ENCODE measurements at places on chromosomes 7 and 10.
A peak's percentile ranks its signal among the peaks of the same experiment; 100 is the strongest.

DNA sequence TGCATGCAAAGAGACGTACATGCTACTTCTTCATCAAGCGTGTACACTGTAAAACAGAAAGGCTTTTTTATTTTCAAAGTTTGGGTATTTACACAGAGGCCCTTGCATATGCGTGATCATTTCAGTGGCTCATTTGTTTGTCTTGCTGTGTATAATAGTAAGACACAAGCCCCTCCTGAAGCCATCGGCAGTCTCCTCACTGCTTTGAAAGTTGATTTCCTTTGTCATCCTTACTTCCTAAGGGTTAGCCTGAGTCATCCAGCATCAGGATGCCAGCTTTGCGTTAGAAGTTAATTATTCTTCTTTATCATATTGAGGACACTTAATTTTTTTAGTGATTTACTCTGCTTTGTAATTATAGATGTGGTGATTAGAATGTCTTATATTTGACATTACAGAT lies 72.5 kb upstream of the CTBP2 start:
- DNase-seq, result no peak

- no peak for DNase-seq
These were observed 55.9 kb downstream of the VOPP1 start for GRCh38 chr7:55516409-55516808.

GRCh38 chr10:28668363-28669226 lies 8.7 kb upstream of the BAMBI start:
- DNase-seq, result no peak

DNA sequence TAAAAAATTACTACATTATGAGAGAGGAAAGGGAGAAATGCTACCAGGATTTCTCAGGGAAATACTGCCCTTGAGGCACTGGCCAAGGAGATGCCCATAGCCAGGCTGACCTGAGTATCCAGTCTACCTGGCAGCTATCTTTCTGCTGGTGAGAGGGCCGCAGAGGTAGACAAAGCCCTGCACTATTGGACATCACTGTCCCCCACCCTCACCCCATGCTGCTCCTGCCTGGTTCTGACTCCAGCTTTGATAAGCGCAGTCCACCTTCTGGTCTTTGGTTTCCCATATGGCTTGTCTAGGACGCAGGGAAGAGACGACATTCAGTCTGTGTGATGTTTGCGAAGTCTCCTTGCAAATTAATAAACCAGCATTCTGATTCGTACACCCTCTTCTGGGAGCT lies 3.7 kb downstream of the ITPRIP start:
- no peak for DNase-seq

GRCh38 chr7:82331234-82331633 lies 112.3 kb downstream of the CACNA2D1 start:
- DNase-seq, result no peak

- DNase-seq, result peak; percentile 77
These were observed 149.2 kb downstream of the PRKAG2 start for GRCh38 chr7:151727579-151728285.

GRCh38 chr10:90125456-90126255 lies 424.3 kb downstream of the KIF20B start:
- no peak for DNase-seq

GRCh38 chr7:3232228-3232627 lies 68.8 kb upstream of the SDK1 start:
- DNase-seq, result no peak

DNA sequence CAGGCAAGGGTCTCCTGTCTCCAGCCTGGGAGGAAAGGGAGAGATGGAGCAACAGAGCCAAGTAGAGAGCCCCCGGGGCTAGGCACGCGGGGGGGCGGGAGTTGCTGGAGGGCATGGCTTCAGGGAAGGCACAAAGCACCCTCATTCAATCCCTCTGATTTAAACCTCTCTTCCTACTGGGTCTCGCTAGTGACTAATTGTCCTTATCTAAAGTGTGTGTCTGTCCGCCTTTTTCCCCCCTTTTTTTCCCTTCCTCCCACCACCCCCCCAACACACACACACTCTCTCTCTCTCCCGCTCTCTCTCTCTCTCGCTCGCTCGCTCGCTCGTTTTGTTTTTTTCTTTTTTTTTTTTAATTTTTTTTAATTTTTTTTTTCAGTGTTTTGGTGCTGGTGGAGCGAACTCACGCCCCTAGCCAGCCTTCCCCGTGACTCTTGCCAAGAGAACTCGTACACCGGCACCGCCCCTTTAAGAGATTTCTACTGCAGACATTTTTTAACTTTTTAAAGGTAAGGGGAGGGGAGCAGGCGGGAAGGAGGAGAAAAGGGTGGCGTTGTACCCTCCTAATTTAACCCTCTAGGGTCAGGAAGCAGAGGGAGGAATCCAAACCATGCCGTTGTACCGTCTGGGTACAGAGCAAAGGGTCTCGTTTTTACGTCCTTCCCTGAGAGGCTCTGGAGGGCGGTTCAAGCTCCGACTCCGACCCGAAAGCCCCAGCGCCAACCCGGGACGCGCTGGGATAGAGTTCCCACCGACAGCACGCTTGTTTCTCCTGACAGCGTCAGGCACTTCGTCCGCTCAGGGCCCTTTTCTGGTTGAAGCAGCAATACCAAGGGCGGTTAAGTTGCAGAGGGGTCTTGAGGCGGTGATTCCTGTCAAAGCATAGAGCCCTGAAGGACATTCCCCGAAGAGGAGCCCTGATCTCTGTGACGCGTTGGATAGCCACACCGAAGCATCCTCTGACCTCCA lies at the start of gene HPSE2:
Gene HPSE2, minus strand, starts transcription at position 195 of the 969 bp plus-strand sequence.
- DNase-seq, result no peak

- DNase-seq, result no peak
These were observed 26.7 kb downstream of the DMBT1 start for GRCh38 chr10:122587098-122587760.

- no peak for DNase-seq
These were observed 20.2 kb downstream of the C10orf67 start for GRCh38 chr10:23324351-23324750.

GRCh38 chr10:79277579-79278269 lies 69.5 kb upstream of the PPIF start:
- no peak for DNase-seq

- DNase-seq, result no peak
These were observed 75.2 kb upstream of the CELF2 start for GRCh38 chr10:10942441-10942840.

GRCh38 chr10:30029872-30030256 lies 29.5 kb downstream of the JCAD start:
- no peak for DNase-seq

DNA sequence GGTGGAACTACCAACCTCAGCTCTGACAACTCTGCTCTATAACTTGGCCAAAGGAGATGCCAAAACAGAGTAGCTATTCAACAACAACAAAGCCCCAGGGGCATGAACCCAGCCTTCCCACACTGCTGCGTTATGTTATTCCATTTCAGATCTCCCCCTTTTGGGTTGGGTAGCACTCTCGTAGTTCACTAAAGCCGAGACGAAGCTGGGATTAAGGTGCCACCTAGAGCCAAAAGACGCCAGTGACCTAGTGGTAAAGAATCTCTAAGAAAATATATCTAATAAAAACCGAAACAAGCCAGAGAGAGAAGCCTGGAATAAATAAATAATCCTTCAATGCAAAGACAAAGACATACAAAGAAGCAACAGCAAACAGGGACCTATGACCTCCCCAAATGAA lies 217.3 kb downstream of the HERPUD2 start:
- DNase-seq, result no peak

DNA sequence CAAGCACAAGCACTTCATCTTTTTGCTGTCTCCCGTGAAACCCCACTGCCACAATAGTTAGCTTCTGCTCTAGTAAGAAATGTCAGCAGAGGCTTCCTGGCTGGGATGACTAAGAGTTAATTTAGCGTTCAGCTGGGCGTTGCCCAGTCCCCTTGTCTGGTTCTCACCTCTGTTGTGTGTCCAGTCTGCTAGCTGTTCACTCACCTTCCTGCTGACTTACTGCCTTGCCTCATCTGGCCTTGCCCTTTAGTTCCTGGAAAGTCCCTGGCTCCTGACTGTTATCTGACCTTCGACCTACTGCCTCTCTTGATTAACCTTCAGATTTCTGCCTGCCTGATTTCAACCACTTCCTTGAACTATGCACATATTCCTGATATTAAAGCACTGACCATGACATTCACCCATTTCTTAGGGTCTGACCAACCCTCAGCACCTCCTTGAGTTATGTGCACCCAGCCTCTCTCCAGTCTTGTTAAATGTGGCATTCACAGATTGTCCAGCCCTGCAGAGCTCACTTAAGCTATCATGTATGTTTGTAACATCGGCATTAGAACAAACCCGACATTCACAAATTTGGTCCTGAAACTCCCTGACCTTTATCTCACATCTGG lies 30.3 kb downstream of the C7orf33 start:
- peak; percentile 46 for DNase-seq

DNA sequence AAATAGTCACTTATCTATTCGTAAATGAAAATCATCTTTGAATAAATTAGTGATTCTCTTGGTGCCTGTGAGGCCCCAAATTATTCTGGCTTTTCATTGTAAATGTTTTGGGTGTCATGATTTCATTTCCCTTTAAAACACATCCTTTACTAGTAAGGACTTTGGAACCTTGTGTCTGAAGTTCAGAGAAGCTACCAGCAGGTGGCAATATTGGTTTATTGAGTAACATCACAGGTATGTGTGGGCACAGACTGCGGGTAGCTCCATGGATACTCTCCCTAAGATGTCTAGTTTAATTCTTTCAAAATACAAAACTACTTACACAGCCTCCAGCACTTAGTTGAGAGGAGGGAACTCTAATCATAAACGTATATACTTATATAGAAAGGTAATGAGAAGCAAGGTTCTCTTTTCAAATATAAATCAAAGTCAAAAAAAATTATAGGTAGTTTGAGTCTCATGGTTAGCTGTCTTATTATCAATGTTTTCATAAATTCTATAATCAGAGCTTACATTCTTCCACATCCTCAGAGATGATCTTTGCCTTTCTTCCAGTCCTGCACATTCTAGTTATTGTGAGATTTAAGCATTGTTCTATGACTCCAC lies 449.6 kb downstream of the GRM8 start:
- DNase-seq, result peak; percentile 9

DNA sequence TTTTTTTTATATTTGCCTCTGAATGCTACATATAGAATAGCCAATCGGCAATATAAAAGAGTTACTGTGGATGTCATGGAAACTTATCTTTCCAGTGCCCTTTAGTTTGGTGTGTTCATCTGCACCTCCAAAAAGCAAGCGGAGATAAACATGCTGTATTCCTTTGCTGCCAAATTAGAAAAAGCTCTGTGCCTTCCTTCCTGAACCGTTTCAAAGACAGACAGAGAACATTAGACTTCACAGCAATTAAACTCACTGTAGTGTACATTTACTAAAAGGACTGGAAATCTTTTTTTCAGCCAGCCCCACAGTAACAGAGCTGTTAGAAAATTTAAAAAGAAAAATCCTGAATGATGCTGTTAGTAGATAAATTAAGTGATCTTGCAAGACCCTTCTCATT lies 707.5 kb downstream of the LRMDA start:
- no peak for DNase-seq

DNA sequence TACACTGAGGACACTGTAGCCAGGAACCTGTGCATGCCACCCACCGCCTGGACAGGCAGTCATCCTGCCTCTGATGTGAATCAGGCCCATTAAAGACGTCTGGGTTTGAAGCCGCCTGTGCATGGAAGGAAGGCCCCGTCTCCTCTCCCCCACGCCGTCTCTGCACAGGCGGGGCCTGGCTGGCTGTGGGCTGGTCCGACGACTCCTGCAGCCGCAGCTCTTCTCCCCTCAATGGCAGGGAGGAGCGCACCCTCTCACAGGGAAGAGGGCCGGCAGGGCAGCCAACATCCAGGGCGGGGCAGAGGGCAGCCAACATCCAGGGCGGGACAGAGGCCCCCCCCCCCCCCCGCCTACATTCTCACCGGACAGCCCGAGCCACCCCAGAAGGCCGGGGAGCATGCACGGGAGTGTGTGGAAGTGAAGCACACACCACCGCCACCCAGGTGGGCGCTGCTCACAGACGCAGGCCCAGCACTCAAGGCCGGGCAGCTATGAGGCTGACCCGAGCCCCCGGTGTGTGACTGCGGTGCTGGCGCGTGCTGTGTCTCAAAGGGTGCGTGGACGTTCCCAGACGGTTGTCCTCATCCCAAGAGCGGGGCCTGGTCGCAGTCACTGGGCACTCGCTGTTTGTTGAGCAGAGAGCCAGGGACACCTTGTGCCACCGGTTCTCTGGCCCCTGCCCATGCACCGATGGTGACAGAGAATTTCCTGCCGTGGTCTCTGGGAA lies 19.1 kb downstream of the DPYSL4 start:
- DNase-seq, result no peak

DNA sequence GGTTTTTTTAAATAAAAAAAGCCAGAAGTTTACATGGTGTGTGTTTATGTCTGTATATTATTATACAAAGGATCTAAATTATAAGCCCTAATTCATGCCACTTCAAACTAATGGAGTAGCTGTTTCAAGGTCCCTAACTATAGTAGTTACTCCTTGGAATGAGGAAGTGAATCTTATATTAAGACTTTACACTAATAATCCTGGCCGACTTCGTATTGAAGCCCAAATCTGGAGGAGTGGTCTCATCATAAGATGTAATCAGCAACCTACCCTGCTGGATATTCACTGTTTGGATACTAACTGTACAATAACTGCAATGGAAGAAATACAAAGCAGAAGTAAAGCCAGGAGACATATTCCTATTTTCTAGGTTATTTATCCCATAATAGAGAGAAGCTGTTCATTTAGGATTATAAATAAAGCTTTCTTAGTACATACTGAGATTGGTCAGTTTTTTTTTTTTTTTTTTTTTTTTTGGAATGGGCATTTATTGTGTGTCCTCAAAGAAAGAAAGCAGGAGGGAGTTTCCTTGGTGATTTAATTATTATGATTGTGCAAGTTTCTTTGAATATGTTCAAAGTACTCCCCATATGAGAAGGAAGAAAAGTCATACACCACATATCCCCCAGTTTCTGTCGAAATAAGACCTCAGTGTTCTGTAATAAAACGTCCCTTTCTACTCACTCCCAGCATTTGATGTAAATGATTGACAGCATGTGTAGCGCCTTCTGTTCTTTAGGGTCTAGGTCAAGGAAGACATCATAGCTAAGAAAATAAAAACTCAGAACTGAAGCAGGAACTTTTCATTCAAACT lies 397.8 kb downstream of the EXOC4 start:
- peak; percentile 90 for DNase-seq

GRCh38 chr7:79403879-79404278 lies 49.6 kb downstream of the MAGI2 start:
- no peak for DNase-seq

GRCh38 chr10:511849-512191 lies 177.6 kb downstream of the DIP2C start:
- DNase-seq, result no peak

DNA sequence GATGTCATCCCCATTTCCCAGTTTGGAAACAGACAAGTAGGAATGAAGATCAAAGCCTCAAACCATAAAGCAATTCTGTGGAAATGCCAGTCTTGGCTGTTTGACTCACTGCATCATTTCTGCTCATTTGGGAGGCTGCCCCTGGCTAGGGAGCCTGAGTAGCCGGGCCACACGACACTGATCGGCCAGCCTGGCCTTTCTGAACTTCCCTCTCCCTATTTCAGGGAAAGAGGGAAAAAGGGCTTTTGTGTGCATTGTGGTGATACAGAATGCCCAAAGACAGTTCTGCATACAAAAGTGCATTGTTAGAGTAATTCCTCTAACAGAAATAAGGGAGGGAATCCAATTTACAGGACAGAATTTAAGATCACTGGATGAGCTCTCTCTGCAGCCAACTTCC lies 41.7 kb upstream of the OPALIN start:
- no peak for DNase-seq

Measured in inflammatory macrophage treated with lipopolysaccharide for 1 hour (primary cell).